ENCODE measurements at places on chromosomes 6 and 20. TPM values are rescaled to one million over a fixed set of nuclear protein-coding genes. Genes with fewer than 3 reads are reported as not detected.

The GNMT gene
- 0.77 TPM for total RNA-seq

The CCM2L gene
- not detected for total RNA-seq

The ARG1 gene
- total RNA-seq, result not detected

The GPLD1 gene
- total RNA-seq, result under 0.01 TPM

The BPIFB4 gene
- not detected for total RNA-seq

The GNRH2 gene
- total RNA-seq, result 0.32 TPM

The CPXM1 gene
- total RNA-seq, result 1.0 TPM

The BNIP5 gene
- total RNA-seq, result under 0.01 TPM

The PPARD gene
- total RNA-seq, result 5.8 TPM

The TULP1 gene
- not detected for total RNA-seq

The SCRT2 gene
- not detected for total RNA-seq

The NRSN1 gene
- total RNA-seq, result under 0.01 TPM

The RAB44 gene
- under 0.01 TPM for total RNA-seq

The HM13 gene
- 46.8 TPM for total RNA-seq

The MAS1 gene
- total RNA-seq, result not detected

The HLA-F gene
- total RNA-seq, result 3.9 TPM

The NOX3 gene
- total RNA-seq, result not detected

The POPDC3 gene
- 4.9 TPM for total RNA-seq

The HAO1 gene
- total RNA-seq, result not detected

The IRF4 gene
- total RNA-seq, result 0.63 TPM

The TSPO2 gene
- total RNA-seq, result not detected

The CST2 gene
- not detected for total RNA-seq

The COL10A1 gene
- not detected for total RNA-seq

The TDP2 gene
- total RNA-seq, result 36.6 TPM

The CEP250 gene
- total RNA-seq, result 23.7 TPM

The RAET1G gene
- 10.5 TPM for total RNA-seq

The ULBP3 gene
- 9.5 TPM for total RNA-seq

The DNAH8 gene
- total RNA-seq, result under 0.01 TPM

The RREB1 gene
- 11.8 TPM for total RNA-seq

The E2F1 gene
- 0.77 TPM for total RNA-seq

The COL21A1 gene
- 15.5 TPM for total RNA-seq

The ILRUN gene
- total RNA-seq, result 35.3 TPM

The HTR1B gene
- not detected for total RNA-seq

The NOTCH4 gene
- total RNA-seq, result 0.77 TPM

The TMEM74B gene
- not detected for total RNA-seq

The ARHGAP40 gene
- total RNA-seq, result not detected

The CST7 gene
- total RNA-seq, result not detected

The PCK1 gene
- total RNA-seq, result not detected

The HCRTR2 gene
- total RNA-seq, result not detected

The OPN5 gene
- under 0.01 TPM for total RNA-seq

The BPIFB3 gene
- not detected for total RNA-seq

The RPS6KA2 gene
- 38.1 TPM for total RNA-seq

The MOG gene
- not detected for total RNA-seq

The CLVS2 gene
- under 0.01 TPM for total RNA-seq

The GRM1 gene
- total RNA-seq, result 0.17 TPM

The THEMIS gene
- total RNA-seq, result not detected

The CPNE5 gene
- 0.47 TPM for total RNA-seq

The RNF144B gene
- total RNA-seq, result 0.79 TPM

The PGC gene
- total RNA-seq, result not detected

The PFDN4 gene
- 112 TPM for total RNA-seq

The RHAG gene
- not detected for total RNA-seq

The TFAP2D gene
- not detected for total RNA-seq

The PROKR2 gene
- not detected for total RNA-seq

The SLC17A1 gene
- not detected for total RNA-seq

The MARCKS gene
- total RNA-seq, result 26.4 TPM

The IP6K3 gene
- not detected for total RNA-seq

The TREM2 gene
- total RNA-seq, result not detected

The XRN2 gene
- 85.6 TPM for total RNA-seq

The GHRH gene
- total RNA-seq, result not detected

All from bronchial smooth muscle cell (primary cell).